ENCODE measurements at places on chromosomes 5 and 9.

GRCh38 chr5:68224509-68225187 lies 9.1 kb downstream of the PIK3R1 start:
- DNase-seq = peak; percentile 26

GRCh38 chr5:80140496-80140895 lies 105.3 kb downstream of the THBS4 start:
- no peak for DNase-seq

- DNase-seq = no peak
Observed at GRCh38 chr5:135570453-135570764, 8.4 kb downstream of the CXCL14 start.

DNA sequence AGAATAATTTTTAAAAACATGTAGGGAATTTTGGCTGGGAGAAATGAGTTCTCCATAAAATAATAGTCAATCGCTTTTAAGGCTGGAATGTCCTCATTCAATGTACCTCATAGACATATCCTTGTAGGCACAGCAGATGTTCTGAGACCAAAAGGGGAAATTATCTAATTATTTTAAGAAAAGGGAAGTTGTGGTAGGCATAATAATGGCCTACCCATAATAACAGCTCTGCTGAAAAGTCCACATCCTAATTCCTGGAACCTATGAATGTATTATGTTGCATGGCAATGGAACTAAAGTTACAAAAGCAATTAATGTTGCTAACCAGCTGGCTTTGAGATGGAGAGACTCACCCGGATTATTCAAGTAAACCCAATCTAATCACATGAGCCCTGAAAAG lies 216.1 kb downstream of the TRIM36 start:
- peak; percentile 78 for DNase-seq

DNA sequence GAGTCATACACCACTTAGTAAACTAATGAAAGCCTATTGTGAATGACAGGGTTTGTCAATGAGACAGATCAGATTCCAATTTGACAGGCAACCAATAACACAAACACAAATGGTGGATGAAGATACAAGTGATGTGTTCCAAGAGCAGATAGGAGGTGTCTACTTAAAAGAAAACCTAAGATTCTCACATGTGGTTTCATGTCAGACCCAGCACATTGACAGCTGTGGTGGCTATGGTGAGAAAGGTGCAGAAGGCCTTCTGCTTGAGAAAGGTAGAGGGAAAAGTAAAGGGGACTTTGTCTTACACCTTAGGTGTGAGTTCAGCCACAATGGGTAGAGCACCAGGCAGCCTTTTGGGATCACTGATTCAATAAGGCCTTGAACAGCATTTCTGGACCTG lies 11.2 kb downstream of the ANKRD31 start:
- no peak for DNase-seq

DNA sequence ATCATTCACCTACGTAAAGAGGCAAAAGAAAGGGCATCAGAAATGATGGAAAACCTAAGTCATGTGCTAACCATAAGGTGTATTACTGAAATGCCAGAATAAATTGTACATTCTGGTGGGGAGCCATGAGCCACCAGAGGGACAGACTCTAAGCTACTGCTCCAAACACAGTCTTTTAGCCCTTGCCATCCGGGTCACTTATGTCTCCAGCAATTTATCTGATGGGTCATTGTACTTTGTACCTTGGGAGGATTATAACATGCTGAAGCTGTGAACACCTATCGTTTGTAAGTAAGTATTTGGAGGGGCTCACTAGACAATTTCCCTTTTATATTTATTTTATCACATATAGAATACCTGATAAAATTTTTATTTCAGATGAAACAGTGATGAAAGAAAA lies 495.1 kb downstream of the KIF4B start:
- DNase-seq = no peak

GRCh38 chr9:107348836-107349235 lies 65.8 kb downstream of the RAD23B start:
- DNase-seq = no peak

GRCh38 chr5:175805256-175806011 lies 65.9 kb upstream of the CPLX2 start:
- no peak for DNase-seq

DNA sequence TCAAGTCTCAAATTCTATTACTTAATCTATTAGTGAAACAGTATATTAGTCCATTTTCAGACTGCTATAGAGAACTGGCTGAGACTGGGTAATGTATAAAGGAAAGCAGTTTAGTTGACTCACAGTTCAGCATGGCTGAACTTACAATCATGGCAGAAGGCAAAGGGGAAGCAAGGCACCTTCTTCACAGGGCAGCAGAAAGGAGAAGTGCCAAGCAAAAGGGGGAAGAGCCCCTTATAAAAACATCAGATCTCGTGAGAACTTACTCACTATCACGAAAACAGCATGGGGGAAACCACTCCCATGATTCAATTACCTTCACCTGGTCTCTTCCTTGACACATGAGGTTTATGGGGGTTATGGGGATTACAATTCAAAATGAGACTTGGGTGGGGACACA lies 67.9 kb upstream of the CHSY3 start:
- DNase-seq = peak; percentile 26

GRCh38 chr5:29697785-29698414 lies 1495.6 kb upstream of the CDH6 start:
- peak; percentile 61 for DNase-seq

GRCh38 chr5:149605998-149606724 lies 24.9 kb downstream of the ARHGEF37 start:
- DNase-seq = no peak

All from Kasumi-1 (cell line).